ENCODE measurements at places on chromosomes 11 and 22. TPM values are rescaled to one million over a fixed set of nuclear protein-coding genes. Genes with fewer than 3 reads are reported as not detected.

C11orf16 gene
- total RNA-seq = not detected

FIBIN gene
- total RNA-seq = not detected

OLFML1 gene
- not detected for total RNA-seq

PDGFB gene
- 13.1 TPM for total RNA-seq

DNA sequence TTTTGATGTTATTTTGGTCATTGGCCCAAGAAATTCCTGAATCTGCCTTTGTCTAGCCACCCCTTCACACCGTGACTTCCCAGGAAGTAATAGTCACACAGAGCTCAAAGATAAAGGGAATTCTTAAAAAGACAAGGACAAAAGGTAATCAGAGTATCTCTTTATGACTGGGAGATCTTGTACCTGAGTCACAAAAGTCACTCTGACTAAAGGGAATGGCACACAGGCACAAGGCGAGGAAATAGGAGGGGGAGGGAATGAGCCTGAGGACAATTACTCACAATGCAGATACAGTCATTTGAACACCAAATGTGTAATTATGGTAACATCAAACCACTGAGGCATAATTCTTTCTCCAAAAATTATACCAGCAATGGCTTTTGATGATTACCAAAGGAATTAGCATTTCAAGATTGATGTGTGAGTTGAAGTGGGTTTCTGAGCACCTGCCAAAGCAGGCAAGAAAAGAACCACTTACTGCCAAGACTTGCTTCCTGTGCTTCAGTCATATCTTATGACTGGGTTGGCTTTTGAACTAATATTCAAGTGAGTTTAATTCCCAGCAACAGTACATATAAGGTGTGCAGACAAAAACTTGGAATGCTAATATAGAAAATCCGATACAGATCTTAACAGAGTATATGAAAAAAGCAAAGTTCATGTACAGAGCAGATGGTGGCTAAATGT, 856.4 kb downstream of the LRRC4C start:
- no peak overlapping the region for H3K4me3 ChIP-seq
- no peaks in the 10 kb centered on the region for H3K27me3 ChIP-seq
- no peak overlapping the region for H3K27ac ChIP-seq
- no peaks in the 10 kb centered on the region for H3K4me1 ChIP-seq
- DNase-seq = no peak

GRCh38 chr11:11380340-11380739, 27.3 kb upstream of the CSNK2A3 start:
- DNase-seq = no peak
- H3K27ac ChIP-seq = no peak overlapping the region
- no peaks in the 10 kb centered on the region for H3K4me1 ChIP-seq
- H3K27me3 ChIP-seq = no peaks in the 10 kb centered on the region
- no peaks in the 10 kb centered on the region for H3K36me3 ChIP-seq

DNA sequence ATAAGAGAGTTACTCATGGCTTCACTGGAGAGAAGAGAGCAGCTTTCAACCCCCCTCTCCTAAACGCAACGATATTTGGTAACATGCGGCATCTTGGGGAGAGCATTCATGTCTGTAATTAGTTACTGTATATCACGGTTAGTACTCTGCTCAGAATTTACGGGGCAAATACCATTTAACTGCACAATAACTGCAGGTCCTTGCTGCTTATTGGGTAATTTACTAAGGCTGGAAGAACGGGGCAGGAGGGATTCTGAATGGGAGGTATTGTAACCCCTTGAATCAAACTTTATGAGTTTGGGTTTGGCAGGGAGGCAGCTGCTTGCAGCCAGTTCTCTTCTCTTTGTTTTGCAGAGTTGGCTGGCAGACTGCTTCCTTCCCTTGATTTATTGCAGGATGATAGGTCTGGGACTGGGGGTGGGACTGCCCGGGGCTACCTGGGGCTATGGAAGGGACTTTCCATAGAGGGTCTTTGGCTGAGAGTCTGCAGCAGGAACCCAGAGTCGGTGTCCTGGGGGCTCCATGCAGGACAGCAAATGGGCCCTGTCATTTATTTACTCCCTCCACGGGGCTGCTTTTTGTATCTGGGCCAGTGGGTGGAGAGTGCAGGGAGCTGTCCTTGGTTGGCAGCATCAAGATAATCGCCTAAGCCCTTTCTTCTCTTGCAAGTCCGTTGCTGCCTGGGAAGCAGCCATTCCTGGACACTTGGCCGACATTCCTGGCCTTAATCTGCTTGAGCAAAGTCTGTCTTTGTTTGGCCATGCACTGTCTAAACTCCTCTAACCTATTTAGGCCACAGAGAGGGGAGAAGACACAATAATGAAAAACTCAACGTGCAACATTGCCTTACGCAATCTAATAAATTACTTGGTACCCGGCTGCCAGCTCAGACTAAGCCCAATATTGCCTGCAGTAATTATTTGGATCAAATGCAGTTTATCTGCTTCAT, 188.9 kb downstream of the ST3GAL4 start:
- H3K4me1 ChIP-seq = no peaks in the 10 kb centered on the region
- peaks cover 52% of the 10 kb centered on the region for H3K27me3 ChIP-seq
- no peak overlapping the region for H3K4me3 ChIP-seq

- H3K27ac ChIP-seq = no peak overlapping the region
- no peak overlapping the region for H3K4me3 ChIP-seq
- no peaks in the 10 kb centered on the region for H3K36me3 ChIP-seq
- H3K4me1 ChIP-seq = no peaks in the 10 kb centered on the region
- DNase-seq = no peak
Observed at GRCh38 chr11:96044311-96044710, 120.4 kb upstream of the MTMR2 start.

DNA sequence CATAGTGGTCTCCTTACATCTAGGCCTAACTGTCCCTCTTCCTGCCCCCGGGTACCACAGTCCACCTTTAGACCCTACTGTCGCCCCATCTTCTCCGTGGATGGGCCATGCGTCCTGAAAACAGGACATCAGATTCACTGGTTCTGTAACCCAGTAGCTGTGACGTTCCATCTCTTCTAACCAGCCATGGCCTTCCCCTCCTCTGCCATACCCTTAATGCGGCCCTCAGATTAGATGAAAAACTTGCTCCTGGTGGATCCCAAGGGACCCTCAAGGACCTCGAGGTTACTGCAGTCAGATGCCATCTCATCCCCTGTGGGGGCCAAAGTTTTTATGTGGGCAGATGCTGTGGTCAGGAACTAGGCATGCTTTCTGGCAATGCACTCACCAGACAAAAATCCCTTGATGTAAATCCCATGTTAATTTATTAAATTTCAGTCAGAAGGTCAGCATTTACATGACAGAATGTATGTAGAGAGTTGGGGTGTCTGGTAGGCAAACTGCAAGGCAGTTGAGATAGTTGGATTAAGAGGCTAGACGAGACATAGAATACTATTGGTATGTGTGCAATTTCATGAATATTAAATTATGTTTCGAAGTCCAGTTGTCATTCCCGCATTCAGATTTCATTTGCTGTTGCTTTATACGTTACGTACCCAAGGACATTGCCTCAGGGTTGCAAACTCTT, 64.3 kb downstream of the WNT11 start:
- no peaks in the 10 kb centered on the region for H3K4me1 ChIP-seq
- no peak for DNase-seq
- H3K27me3 ChIP-seq = no peaks in the 10 kb centered on the region
- no peak overlapping the region for H3K27ac ChIP-seq
- H3K36me3 ChIP-seq = no peaks in the 10 kb centered on the region

DNA sequence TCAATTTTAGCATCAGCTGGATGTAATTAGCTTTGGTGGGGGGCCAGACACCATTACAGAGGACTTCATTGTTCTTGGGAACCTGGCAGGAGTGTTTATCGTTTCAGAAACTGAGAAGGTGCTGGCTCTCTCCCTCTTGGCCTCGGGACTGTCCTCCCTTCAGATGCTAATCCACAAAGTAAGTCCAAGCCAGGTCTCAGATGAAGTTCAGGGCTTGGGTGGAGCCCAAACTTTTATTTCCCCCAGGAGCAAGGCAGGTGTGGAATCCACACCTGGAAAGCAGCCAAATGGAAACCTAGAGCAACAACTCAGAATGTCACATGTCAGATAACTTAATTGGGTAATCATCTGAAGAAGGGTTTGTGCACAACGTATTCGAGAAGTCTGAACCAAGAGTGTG, 119.2 kb downstream of the ME3 start:
- H3K4me1 ChIP-seq = no peaks in the 10 kb centered on the region
- no peaks in the 10 kb centered on the region for H3K36me3 ChIP-seq
- no peaks in the 10 kb centered on the region for H3K27me3 ChIP-seq
- no peak overlapping the region for H3K27ac ChIP-seq

- H3K27me3 ChIP-seq = no peaks in the 10 kb centered on the region
- peak overlapping the region; percentile 66 for H3K27ac ChIP-seq
- peaks cover 20% of the 10 kb centered on the region for H3K4me1 ChIP-seq
- DNase-seq = no peak
Observed at GRCh38 chr22:39995393-39996252, 869 bp downstream of the FAM83F start.

GRCh38 chr11:63866211-63866610, 27.3 kb downstream of the MARK2 start:
- DNase-seq = no peak
- H3K36me3 ChIP-seq = peaks cover 5% of the 10 kb centered on the region
- H3K27me3 ChIP-seq = no peaks in the 10 kb centered on the region

DNA sequence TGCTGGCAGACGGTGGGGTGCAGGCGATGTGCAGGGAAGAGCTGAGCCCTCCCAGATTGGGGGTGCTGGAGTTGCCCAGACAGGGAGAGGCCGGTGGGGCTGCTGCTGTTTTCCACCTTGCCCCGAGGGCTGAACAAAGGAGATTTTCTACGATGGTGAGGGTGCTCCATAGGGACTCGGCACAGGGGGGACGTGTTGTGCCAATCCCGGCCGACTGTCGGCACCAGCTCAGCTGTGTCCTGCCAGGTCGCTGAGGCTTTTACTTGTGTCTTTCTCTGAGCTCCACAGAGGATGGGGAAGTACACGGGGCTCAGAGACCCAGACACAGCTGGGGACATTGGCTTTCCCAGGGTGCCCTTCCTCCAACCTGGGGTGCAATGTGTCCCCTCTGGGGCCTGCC, 816.8 kb downstream of the BRD1 start:
- peaks cover 37% of the 10 kb centered on the region for H3K27me3 ChIP-seq
- DNase-seq = no peak
- H3K4me1 ChIP-seq = no peaks in the 10 kb centered on the region
- no peak overlapping the region for H3K4me3 ChIP-seq
- H3K36me3 ChIP-seq = no peaks in the 10 kb centered on the region

- H3K36me3 ChIP-seq = no peaks in the 10 kb centered on the region
- no peak overlapping the region for H3K4me3 ChIP-seq
- no peak overlapping the region for H3K27ac ChIP-seq
- no peaks in the 10 kb centered on the region for H3K4me1 ChIP-seq
Observed at GRCh38 chr11:33500332-33500731, 200.3 kb downstream of the C11orf91 start.

DNA sequence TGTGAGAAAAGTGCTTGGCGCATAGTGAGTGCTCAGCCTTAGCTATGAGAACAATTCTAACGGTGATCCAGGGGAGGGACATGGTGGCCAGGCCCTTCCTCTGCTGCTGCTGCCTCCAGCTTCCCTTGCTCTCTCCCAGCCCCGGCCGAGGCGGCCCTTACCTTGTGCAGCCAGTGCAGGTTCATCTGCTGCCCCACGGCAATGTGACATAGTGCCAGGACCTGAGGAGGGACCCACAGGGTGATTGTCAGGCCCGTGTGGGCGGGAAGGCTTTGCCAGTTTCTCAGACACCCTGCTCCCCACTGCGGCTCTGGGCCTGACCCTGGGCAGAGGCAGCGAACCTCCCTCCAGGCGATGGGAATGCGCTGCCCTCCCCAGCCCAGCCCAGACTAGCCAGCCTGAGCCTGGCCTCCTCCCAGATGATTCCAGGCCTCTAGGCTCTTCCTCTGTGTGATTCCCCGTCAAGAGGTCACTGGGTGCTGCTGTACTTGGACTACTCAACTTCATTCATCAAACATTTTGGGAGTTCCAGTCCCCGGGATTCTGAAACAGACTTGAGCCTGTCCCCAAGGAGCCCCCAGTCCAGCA, 23.7 kb upstream of the KLHL35 start:
- H3K27me3 ChIP-seq = no peaks in the 10 kb centered on the region
- H3K36me3 ChIP-seq = no peaks in the 10 kb centered on the region
- no peak for DNase-seq
- no peak overlapping the region for H3K4me3 ChIP-seq
- H3K4me1 ChIP-seq = no peaks in the 10 kb centered on the region

All from HCT116 (cell line).